ENCODE measurements at places on chromosomes 3 and 15.

GRCh38 chr3:48404440-48405342 is 25.2 kb downstream of the PLXNB1 start:
- no peak for DNase-seq

DNA sequence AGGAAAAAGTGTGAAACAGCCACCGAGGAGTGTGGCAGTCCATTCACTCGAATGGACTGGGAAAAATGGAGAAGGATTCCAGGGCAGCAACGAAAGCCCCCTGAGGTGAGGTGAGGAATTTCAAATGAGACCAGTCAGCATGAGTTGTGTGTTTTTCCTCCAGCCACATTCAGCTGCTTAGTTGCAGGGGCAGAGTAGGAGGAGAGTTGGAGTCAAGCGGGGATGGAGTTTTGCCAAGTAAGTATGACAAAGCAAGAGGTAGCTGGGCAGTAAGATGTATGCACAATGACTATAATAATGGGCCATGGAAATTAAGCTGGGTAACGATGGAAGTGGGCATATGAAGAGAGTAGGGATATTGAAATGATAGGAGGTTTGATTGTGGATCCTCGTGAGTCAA is 64.4 kb downstream of the CCDC54 start:
- no peak for DNase-seq

DNA sequence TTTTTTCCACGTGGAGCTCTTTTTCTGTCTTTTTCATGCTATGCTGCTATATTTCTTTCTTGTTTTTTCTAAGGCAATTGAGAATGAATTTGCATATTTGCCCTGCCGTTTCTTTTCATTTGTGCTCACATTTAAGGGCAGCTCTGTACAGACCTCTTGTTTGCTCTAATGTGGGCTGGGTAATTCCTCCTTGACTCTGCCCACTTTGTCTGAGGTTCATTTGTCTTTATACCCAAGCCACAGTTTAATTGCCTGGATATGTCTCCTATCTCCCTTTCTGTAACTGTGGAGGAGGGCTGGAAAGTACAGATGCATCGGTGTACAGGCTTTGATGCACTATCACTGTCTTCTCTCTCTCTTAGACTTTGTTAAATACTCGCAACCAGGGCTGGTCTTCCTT is 195.9 kb downstream of the EPHB1 start:
- DNase-seq = no peak

DNA sequence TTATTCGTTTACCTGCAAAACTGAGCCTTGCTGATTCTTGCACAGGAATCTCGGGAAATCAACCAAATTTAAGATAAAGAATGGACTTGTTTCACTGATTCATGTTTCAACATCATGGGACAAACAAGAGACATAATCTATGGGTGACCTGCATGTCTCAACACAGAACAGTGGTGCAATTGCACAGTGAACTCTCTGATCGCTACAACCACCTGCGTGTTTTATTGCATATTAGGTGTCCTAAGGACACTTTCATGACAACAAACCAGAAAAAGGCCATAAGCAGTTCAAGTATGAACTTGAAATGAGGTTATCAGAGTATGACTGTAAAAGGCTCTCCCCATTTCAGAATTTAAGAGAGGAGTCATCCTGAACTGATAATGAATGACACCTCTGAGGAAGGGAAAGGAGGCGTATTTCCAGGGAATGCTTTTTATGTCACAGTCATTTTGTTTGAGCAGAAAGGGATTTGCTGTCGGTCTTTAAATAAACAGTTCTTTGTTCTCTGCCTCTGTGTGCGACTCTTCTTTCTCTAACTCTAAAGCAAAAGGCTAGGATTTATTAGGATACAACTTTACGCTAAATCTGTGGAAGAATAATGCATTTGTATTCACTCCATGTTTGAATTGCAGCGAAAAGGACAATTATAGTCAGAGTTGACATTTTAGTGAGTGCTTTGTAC is 167.2 kb downstream of the RBMS3 start:
- no peak for DNase-seq

DNA sequence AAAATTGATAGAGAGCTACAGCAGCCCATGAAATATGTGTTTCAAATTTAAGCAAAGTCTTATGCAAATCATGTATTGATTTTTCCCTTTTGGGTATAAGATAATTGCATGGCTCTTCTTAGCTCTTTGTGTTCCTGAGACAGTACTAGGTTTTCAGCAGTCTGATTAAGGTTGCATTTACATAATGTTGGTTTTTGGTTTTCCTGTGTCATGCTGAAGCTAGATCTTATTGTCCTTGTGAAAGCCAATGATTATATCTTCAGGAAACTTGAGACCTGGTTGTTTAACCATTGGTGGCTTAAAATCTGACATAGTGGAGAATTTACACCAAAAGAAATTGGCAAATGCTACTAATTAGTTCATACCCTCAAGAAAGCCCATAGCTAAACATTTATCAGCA is 392.6 kb downstream of the ZPLD1 start:
- DNase-seq = no peak

DNA sequence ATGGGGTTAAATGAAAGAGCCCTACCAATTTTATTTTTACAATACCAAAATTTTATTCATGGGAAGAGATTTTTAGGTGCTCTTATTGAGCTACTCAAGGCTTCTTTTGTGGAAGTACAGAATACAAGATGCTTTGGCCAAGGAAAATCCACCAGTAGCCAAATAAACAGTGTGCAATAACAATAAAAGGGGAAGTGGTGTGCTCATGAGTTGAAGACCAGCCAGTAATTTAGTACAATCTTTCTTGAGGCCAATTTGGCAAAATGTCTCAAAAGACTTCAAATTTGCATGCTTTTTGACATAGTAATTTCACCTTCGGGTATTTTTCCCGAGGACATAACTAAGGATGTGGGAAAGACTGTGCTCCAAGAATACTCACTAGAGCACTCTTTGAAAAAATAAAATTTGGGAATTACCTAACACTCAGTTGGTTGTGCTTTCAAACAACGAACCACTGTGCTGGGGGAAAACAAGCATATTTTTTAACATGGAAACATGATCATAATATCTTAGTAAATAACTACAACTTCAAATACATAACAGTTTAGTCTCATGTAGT is 294.0 kb downstream of the DIPK2A start:
- DNase-seq = no peak

GRCh38 chr3:43674345-43675085 is 16.2 kb upstream of the ABHD5 start:
- no peak for DNase-seq

All from stimulated activated CD8-positive, alpha-beta memory T cell treated with anti-CD3 and anti-CD28 coated beads, Interleukin-4, amount 100 ng/mL, for 1 hour (primary cell).